ENCODE measurements at places on chromosomes 2 and 18. TPM values are rescaled to one million over a fixed set of nuclear protein-coding genes. Genes with fewer than 3 reads are reported as not detected.

Gene MRO
- total RNA-seq, result 4.9 TPM

Gene CCDC74A
- 7.8 TPM for total RNA-seq

Gene POU3F3
- total RNA-seq, result not detected

Gene ABCB11
- not detected for total RNA-seq

Gene HOXD9
- total RNA-seq, result not detected

Gene SLC5A7
- total RNA-seq, result not detected

Gene AP1S3
- 2.3 TPM for total RNA-seq

Gene CPLX4
- total RNA-seq, result not detected

Gene FAHD2A
- total RNA-seq, result 34.2 TPM

Gene RBMS1
- total RNA-seq, result not detected

Gene CFC1B
- not detected for total RNA-seq

Gene VIL1
- not detected for total RNA-seq

Gene ERMN
- total RNA-seq, result 5.8 TPM

Gene UNC80
- total RNA-seq, result 0.04 TPM

Gene NAT8
- total RNA-seq, result not detected

Gene MARCHF4
- not detected for total RNA-seq

Gene IGFBP5
- not detected for total RNA-seq

Gene TDRD15
- total RNA-seq, result not detected

Gene IL18RAP
- 4.4 TPM for total RNA-seq

Gene MAL
- total RNA-seq, result not detected

Gene MEP1B
- total RNA-seq, result not detected

Gene CREG2
- total RNA-seq, result not detected

Gene TTN
- total RNA-seq, result under 0.01 TPM

Gene CTNNA2
- not detected for total RNA-seq

Gene NABP1
- total RNA-seq, result 52.4 TPM

Gene RAB17
- total RNA-seq, result 2.9 TPM

Gene MC5R
- total RNA-seq, result not detected

Gene C2orf92
- total RNA-seq, result 5.2 TPM

Gene TRABD2A
- 2.4 TPM for total RNA-seq
